Fibroblast of lung (primary cell): ENCODE measurements at places on chromosomes 13 and 19. TPM values are rescaled to one million over a fixed set of nuclear protein-coding genes. Genes with fewer than 3 reads are reported as not detected.
A peak's percentile ranks its signal among the peaks of the same experiment; 100 is the strongest.

DNA sequence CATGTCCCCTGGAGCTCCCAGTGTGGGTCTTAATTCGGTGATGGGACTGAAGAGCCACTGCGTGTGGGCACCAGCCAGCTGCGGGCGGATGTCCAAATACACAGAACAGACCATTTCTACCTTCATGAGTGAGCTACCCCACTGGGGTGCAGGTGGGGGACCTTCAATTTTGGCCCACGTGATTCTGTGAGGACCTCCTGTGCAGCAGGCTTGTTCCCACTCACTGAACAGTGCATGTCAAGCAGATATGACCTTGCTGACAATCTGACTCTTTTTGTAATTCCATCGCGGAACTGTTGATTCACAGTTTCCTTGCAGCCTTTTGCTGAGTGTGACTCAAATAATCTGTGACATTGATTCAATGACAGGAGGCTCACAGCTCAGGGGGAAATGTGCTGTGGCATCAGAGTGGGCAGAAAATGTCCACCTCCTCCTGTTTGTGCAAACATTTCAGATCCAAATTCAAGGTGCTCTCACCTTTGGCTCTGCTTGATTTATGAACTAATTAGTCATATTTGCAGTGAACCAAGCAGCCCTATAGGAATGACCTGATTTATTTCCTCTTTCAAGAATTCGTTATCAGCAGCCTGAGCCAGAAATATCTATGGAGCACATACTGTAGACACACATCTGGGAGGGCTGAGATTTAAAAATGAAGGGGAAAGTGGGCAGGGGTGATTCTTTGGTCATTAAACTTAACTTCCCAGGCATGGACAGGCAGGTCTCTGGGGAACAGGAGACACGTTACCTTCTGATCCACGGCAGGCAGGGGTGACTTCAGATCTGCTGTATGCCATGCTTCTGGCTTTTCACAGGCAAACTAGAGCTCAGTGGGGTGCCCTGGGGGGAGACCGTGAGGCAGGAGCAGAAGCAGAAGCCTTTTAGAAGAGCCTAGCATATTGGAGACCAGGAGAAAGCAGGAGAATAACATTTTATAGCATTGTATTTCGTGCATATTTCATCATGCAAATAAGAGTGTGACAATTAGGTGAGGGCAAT, 170.0 kb upstream of the KL start:
- no peak for DNase-seq

GRCh38 chr13:38981096-38981495, 9.5 kb downstream of the STOML3 start:
- no peak for DNase-seq

GRCh38 chr19:19348266-19348665, 27.6 kb downstream of the MAU2 start:
- peak; percentile 43 for DNase-seq

DNA sequence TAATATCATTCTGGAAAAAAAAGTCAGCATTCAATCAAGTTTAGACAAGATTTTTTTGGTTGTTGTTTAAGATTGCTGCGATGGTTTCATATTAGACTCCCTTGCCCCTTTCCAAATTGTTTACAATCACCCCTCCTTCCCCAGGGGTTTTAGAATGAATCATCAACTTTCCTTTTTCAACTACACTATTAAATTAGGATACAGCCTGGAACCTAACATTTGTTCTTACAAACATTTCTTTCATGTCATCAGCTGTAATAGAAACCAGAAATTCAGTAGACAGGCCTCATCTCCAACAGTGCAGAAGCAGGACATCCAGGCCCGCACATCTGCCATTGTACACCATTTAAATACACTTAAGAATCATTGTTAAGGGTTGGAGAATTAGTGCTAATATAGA, 44.4 kb upstream of the WDFY2 start:
- DNase-seq, result peak; percentile 74

DNA sequence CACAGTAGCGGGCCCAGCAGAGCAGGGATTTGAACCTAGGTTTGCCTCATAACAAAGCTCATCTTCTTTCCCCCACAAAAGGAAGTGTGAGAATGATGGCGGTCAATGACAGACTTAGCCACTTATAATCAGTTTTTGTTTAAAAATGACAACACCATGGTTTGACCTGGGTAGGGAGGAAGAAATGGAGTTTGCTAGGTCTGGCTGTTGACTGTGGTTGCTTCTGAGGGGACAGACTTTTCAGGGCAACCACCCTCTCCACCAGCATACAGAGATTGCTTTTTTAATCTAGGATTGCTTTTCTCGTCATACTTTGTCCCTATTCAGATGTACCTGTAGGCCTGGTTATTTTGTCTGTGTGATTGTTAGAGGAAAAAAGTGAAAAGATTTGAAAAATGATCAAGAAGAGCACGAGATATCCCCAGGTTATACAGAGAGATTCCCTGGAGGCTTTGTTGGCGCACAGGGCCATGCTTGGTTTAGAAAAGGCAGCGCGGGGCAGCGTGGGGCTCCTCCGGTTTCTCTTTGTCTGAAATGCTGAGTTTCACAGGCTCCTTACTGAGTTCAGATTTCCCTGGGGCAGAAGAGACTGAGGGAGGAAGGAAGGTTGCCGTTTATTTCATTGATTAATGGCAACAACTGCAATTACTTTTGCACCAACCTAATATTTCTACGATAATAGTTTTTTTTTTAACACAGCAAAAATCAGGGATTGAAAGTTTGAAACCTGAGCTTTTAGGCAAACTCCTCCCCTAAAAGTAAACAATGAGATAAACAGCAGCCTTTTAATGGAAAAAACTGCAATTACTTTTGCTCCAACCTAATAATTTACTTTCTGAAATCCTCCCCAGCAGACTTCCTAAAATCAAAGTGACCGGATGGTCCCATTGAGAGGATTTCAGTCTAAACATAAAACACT, 97.0 kb upstream of the RNF113B start:
- DNase-seq, result no peak

DNA sequence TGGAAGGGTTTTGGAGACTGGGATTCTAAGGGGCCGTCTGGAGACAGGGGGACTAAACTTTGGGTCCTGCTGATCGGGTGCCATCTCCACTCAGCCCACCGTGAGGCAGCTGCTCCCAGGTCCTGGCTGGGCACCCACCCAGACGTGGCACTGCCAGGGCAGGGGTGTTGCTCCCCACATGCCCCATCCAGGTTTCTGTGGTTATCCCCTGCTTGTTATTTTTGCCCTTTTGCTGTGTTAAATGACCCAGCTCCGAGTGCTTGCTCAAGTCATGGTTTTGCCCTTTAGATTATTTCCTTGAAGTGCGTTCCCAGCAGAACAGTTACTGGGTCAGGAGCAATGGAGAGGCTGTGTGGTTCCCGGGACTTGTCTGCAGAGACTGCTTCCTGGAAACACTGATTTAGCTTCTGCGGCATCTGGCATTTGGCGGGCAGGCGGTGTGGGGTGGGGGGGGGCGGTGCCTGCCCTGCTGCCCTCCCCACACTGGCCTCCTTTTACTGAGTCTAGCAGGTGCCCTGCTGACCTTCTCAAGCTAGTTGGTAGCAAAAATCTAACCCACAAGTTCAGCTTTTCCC, 1.9 kb downstream of the RAB11B start:
- peak; percentile 43 for DNase-seq

DNA sequence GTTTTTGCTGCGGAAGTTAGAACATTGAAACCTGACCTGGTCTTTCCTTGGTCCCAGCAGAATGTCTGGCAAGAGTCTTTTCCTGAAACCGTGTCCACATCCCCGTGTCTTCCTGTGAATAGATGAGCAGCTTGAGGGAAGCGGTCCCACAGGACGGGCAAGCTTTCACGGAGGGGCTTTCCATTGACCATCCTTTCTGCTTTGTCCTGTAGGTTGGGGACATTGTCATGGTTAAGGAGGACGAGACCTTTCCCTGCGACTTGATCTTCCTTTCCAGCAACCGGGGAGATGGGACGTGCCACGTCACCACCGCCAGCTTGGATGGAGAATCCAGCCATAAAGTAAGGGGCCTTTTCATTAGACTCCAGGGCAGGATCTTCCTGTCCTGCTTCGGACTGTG, 126.0 kb downstream of the ATP11A start:
- no peak for DNase-seq

GRCh38 chr13:59301174-59301567, 862.6 kb downstream of the DIAPH3 start:
- DNase-seq, result no peak

DNA sequence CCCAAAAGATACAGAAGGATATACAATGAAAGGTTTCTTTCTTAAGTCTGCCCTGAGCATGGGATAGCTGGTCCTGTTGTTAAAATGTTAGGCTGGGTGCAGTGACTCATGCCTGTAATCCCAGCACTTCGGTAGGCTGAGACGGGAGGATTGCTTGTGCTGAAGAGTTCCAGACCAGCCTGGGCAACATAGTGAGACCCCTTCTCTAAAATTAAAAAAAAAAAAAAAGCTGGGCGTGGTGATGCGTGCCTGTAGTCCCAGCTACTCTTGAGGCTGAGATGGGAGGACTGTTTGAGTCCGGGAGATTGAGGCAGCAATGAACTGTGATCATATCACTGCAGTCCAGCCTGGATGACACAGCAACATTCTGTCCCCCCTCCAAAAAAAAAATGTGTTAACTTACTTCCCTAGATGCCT, 52.5 kb upstream of the SHKBP1 start:
- no peak for DNase-seq

DNA sequence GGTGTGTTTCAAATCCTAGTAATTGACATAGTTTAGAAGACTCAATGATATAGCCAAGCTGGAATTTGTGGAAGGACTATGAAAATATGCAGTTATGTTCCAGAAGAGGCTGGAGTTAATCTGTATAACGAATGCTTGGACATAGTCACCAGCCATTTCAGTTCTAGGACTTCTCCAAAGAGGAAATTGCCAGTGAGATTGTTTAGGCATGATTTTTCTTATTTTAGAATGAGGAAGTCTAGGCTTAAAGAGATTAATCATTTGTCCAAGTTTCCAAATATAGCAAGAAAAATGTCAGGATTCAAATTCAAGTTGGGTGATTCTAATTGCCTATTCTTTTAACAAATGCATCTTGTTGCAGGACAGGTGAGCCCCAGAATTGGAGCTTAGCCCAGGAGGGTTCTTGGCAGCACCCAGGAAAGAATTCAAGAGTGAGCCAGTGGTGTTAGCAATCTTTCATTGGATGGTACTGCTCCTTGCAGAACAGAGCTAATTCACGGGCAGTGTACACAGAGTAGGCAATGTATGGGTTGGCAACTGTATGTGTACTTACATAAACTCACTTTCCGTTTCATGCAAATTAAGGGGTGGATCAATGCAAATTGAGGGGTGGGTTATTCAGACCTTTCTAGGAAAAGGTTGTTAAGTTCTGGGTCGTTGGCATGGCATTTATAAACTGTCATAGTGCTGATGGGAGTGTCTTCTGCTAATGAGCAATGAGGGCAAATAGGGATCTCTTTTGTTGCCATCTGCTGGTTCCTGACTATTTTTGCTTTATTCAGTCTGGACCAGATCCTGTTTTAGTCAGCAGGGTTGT, 763.1 kb upstream of the SLITRK1 start:
- DNase-seq, result no peak

- DNase-seq, result no peak
These were observed 54.6 kb downstream of the LACC1 start for GRCh38 chr13:43934273-43934672.

DNA sequence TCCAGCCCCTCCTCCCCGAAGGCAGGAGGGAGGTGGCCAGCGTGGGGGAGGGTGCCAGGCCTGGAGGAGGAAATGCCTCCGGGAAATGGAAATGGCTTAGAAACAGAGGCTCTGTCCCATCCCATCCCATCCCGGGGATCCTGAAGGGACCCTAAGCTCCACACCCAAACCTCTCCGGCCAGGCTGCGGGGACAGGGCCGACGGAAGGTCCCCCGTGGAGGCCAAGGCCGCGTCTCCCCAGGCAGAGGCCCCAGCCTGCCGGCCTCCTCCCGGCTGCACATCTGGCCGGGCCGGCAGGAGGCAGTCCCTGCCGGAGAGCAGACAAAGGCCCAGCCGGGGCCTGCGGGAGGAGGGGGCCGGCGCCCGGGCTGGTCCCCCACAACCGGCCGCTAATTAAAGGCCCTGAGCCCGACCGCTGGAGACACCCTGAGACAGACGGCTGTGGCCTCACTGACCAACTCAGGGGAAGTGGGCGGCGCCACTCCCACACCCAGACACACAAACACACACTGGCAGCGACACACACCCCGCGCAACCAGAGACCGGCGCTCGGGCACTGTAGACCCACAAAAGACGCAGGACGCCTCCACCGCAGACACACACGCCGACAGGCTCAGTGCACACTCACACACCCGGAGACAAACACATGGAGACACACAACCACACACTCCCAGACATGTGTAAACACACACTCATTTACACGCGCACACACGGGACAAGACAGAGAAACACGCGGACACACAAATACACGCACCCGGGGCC, 1.1 kb downstream of the ADAMTS10 start:
- peak; percentile 85 for DNase-seq

DNA sequence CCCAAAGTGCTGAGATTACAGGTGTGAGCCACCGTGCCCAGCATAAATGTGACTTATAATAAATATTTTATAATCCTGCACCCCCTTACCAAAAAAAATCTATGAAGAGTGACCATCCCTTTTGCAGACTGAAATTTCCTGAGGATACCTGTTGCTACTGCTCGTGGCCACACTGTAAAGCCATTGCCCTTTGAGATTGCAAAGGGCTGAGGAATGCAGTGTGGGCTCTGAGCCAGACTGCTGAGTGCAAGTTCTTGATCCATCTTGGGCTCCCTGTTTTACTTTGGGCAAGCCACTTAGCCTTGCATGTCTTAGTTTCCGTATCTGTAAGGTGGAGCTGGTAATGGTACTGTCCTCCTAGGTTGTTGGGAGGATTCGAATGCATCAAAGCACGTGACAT, 23.4 kb downstream of the SIPA1L3 start:
- peak; percentile 60 for DNase-seq

- peak; percentile 39 for DNase-seq
These were observed at the start of gene GPI for GRCh38 chr19:34364830-34365462. GPI (plus strand) TSS chr19:34365196; CDS start chr19:34365267, 71 bp downstream.

- DNase-seq, result no peak
These were observed 60.3 kb downstream of the ZNF726 start for GRCh38 chr19:23974941-23975340.

GRCh38 chr19:1166872-1167573, 7.0 kb downstream of the SBNO2 start:
- DNase-seq, result no peak

GRCh38 chr19:17806945-17807344, 12.0 kb downstream of the B3GNT3 start:
- DNase-seq, result no peak

GRCh38 chr13:36028359-36029025, 102.7 kb downstream of the DCLK1 start:
- DNase-seq, result peak; percentile 38

WIZ gene
- 7.5 and 9.5 TPM in 2 replicates for polyA plus RNA-seq

RAB3A gene
- polyA plus RNA-seq, result 3.6 and 10.1 TPM in 2 replicates

HSPB6 gene
- polyA plus RNA-seq, result 53.1 and 71.0 TPM in 2 replicates

CYP2F1 gene
- not detected in 2 replicates for polyA plus RNA-seq

TNFSF11 gene
- polyA plus RNA-seq, result not detected in 2 replicates

KLK6 gene
- polyA plus RNA-seq, result not detected in 2 replicates

PDCD5 gene
- 115 and 117 TPM in 2 replicates for polyA plus RNA-seq

NKG7 gene
- polyA plus RNA-seq, result not detected in 2 replicates

ZNF575 gene
- 0.27 TPM in 2 replicates for polyA plus RNA-seq

PRTN3 gene
- not detected in 2 replicates for polyA plus RNA-seq
